ENCODE measurements at places on chromosomes 2 and 18.

GRCh38 chr2:219112651-219113338 is 47.8 kb downstream of the NHEJ1 start:
- DNase-seq = no peak

DNA sequence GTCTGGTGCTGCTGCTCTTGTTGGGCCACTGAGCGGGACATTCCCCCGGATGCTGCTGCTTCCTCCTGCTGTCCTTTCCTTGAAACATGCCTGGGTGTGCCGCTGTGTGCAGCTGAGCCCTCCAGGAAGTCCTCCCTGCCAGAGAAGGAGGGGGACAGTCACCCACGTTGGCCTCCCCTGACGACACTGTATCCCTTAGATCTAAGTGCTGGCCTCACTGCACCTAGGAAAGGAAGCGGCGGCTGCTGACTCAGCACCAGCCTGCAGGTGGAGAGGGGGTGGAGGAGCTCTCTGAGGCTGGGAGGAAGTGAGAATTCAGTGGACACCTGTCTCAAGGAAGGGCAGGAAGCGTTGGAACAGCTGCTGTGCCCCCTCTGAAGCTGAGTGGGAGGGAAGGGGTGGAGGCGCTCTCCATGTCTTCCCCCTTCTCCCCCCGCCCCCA is 239.8 kb downstream of the HAUS1 start:
- DNase-seq = no peak

- DNase-seq = peak; percentile 60
These were observed 5.1 kb downstream of the DLX2 start for GRCh38 chr2:172097557-172098131.

- DNase-seq = no peak
These were observed 124.7 kb downstream of the HDAC4 start for GRCh38 chr2:239275847-239276831.

DNA sequence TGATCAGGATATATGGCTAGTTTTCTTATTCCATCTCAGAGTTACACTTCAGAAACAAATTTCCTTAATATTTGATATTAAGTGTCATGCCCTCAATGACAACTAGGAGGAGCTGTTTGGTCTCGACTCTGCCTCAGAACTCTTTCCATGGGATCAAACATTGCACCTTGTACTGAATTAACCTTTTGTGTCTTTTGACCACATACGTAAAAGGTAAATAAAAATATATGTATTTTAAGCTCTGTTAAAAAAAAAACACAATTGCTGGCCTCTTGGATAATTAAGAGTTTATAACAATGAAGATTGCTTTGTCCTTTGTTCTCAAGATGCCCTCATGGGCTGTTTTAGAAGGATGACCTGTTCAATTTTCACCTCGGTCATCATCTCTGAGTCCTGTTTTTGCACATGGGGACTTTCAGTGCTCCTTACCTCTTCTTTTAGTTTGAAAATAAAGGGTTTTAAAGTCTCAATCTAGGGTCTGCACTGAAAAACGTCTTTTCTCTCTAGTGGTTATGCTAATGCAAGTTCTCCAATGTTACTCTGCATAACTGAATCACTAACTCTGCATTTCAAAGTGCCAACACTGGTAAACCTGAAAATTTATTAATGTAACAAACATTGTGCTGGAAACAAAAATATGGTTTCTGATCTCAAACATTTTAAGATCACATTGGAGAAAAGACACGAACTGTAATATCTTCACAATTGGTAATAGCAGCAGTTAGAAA is 18.8 kb upstream of the FN1 start:
- DNase-seq = peak; percentile 72

- no peak for DNase-seq
These were observed 1108.7 kb upstream of the TMEFF2 start for GRCh38 chr2:193303464-193303863.

DNA sequence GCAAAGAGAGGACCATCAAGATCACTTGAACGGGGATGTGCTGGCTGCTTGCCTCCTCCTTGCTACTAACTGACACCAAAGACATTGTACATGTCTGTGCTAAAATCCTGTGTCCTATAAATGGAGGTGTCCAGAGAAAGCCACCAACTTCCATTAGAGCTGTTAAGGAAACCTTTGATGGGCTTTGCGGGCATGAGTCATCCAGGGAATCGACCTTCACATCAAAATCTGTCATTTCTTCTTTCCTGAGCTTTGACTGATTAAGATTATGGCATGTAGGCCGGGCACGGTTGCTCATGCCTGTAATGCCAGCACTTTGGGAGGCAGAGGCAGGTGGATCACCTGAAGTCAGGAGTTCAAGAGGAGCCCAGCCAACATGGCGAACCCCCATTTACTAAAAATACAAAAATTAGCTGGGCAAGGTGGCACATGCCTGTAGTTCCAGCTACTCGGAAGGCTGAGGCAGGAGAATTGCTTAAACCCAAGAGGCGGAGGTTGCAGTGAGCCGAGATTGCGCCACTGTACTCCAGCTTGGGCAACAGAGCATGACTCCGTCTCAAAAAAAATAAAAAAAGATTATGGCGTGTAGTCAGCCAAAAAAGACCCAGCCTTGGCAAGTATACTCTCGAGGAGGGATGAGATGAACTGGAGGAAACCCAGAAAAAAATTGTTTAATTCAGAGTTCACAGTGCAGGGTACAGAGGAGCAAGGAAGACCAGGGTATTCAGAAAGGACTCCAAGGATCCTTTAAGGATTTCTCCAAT is 115.8 kb downstream of the CABLES1 start:
- no peak for DNase-seq

DNA sequence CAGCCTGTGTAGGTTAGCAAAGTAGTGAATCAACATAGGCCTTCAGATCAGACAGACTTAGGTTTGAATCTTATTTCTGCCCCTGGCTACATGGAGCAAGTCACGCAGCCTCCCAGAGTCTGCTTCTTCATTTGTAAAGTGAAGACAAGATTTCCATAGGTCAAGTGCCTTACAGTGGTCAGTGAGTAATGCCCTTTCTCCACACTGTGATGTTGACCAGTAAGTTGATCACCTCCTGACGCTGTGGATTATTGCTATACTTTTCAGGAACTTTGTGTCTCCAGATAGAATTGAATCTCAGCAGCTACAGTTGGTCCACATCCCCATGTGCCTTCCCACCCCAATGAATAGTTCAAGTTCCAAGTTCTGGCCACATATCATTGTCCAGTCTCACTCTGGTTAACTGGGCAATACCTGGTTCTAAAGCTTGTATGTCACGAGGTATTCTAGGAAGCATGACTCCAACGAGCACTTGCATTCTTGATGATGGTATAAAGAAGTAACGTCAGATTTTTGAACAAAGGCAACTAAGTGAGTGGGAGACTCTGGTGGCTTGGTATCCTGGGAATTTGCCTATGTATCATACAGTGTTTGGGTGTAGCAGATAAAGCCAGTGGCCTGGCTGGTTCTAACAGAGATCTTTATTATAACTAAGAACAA is 2.1 kb upstream of the CLIP4 start:
- no peak for DNase-seq

- DNase-seq = no peak
These were observed 499.6 kb upstream of the RAB6C start for GRCh38 chr2:129479892-129480291.

- no peak for DNase-seq
These were observed 361.4 kb downstream of the DLGAP1 start for GRCh38 chr18:4093676-4094075.

- DNase-seq = no peak
These were observed 33.3 kb downstream of the WDR75 start for GRCh38 chr2:189474526-189474925.

- DNase-seq = peak; percentile 49
These were observed 530.8 kb upstream of the ZNF804A start for GRCh38 chr2:184067502-184067901.

DNA sequence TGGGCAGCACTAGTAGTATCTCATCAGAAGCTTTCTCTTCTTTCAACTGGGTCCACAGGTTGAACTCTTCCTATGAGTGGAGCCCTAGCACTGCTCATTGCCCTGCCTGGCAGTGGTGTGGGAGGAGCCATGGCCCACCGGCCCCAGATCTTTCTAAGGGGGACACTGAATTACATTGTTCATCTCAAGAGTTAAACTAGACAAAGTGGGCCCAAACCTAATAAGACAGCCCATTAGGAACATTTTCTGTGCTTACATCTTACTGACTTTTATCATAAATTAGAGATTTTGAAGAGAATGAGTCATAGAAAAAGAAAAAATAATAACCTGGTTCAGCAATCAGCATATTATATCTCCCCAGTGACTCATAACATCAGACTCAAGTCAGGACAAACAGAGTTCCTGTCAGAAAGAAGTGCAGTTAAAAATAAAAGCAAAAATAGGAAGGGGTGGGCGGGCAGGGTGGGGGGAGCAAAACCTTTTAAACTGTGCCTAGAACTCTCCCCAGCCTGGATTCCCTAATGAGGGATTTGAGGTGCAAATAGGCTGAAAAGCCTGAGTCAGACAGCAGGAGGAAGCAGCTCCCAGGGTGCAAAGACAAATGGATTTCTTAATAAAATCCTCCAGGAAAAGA is 161.6 kb upstream of the TRIB2 start:
- DNase-seq = peak; percentile 27

GRCh38 chr18:295756-296490 is 28.1 kb upstream of the THOC1 start:
- DNase-seq = no peak

GRCh38 chr18:7645756-7646155 is 78.6 kb downstream of the PTPRM start:
- no peak for DNase-seq

GRCh38 chr2:195706161-195706900 is 49.3 kb downstream of the SLC39A10 start:
- no peak for DNase-seq

GRCh38 chr2:98828369-98828744 is 97.4 kb upstream of the MGAT4A start:
- no peak for DNase-seq

GRCh38 chr2:163669506-163669905 is 66.3 kb downstream of the FIGN start:
- no peak for DNase-seq

- DNase-seq = no peak
These were observed 268.0 kb downstream of the CYP26B1 start for GRCh38 chr2:71879509-71880184.

DNA sequence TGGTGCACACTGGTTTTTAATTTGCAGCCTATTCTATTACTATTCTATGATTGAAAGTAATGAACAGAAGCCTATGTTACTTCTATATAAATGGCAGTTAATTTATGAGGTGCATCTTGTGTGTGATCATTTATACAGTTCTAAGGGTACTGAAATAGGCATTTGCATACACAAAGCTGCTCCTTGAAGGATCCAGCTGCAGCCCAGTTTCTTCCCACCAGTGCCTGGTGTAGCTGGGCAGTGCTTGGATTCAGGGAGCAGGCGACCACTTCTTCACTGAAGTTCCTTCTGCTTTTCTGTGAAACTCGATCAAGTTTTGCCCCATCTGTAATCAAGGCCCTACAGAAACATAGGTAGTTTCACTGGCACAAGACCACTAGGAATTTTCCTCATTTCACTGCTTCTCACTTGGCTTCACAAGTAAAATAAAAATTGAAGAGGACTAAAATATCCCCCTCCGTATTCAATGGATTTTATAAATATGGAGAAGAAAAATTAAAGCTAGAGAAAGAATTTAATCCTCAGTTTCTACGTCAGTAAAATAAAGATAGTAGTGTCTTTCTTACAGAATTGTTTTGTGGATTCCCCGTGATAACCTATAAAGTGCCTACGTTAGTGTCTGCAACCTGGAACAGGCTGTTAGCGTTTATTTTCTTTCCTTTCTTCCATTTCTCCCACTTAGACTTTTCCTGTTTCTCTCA is 1.7 kb upstream of the LPIN2 start:
- peak; percentile 35 for DNase-seq

DNA sequence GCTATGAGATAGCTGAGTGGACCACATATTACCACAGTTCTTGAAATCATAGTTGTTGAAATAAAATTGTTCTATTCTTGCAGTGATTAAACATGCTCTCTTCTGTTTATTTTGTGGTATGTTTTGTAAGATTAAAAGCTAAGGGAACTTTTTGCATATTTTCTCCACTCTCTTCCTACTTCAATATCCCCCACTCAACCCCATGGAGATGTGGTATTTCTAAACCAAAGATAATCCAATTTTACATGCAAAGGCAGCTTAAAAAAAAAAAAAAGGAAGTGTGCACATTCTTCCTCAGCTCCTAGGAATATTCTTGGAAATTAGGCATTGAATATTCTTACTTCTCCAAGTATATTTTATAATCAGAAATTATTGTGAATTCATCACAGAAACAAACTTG is 15.0 kb upstream of the PAX3 start:
- DNase-seq = no peak

- peak; percentile 38 for DNase-seq
These were observed 447 bp downstream of the RETSAT start for GRCh38 chr2:85353876-85354285.

GRCh38 chr18:44848644-44849335 is 168.1 kb downstream of the SETBP1 start:
- DNase-seq = no peak

DNA sequence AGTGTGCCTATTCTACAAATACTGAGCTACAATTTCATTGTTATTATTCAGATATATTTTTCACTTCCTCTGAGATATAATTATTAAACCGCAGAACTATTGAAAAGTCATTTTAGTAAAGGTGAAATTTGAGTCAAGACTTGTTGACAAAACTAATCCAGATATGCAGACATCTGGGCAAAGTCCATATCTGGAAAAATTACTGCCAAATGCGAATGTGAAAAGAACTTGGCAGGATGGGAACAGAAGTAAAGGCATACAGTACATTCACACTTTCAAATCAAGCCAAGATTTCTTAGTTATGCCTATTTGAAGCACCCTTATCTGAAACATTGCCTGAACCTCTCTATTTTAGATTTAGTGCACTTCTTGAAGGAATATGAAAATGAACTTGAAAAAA is 923.6 kb downstream of the CCDC85A start:
- DNase-seq = no peak

GRCh38 chr2:74668087-74668486 is 14.0 kb downstream of the SEMA4F start:
- DNase-seq = no peak

DNA sequence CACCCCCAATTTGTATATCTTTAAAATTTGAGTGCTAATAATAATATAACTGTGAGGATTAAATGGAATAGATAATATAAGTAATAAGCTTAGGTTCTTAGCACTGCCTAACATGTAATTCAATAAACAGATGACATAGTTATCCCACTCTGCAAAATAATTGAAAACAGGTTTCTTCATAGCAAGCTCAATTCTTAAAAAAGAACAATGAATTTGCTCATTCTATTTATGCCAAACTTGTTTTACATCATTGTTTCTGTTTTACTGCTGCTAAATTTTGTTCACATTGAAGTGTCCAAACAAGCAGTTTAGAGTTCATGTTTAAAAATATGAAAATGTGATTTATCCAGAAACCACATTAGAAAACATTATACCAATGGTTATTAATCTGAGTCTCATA is 217.0 kb downstream of the MBD5 start:
- no peak for DNase-seq

DNA sequence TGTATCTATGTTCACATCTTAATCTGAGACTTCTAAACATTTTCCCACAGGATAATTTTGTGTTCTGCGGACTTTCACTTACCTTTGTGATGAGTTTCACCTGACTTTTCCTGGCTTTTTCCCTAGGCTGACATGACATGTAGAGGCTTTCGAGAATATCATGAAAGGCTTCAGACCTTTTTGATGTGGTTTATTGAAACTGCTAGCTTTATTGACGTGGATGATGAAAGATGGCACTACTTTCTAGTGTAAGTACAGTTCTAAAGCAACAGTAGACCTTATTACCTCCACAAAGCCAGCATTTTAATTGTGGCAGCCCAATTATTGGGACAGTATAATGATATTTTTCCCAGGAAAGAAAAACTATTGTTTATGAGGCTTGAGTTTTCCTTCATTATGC is 34.1 kb upstream of the METAP1D start:
- DNase-seq = no peak
